ENCODE measurements at places on chromosomes 11 and 22.

GRCh38 chr11:126355926-126356897 is 726 bp downstream of the ST3GAL4 start:
- DNase-seq, result peak; percentile 48

GRCh38 chr11:20647976-20648565 is 21.3 kb upstream of the NELL1 start:
- peak; percentile 24 for DNase-seq

DNA sequence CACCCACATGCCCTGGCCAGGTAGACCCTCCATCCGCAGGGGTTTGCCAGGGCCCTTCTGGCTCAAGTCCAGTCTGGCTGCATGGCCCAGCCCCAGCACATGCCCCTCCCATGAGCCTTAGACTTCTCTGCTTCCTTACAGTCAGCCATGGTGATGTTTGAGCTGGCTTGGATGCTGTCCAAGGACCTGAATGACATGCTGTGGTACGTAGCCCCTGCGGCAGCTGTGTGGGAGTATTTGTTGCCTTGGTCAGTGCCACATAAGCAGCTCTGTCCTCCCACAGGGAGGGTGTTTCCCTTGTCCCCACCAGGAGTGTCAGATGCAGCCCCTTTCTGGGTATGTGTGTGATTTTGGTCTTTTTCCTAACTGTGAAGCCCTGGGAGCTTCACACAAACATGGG is 17.5 kb downstream of the CDC45 start:
- peak; percentile 96 for DNase-seq

- no peak for DNase-seq
These were observed 425.7 kb downstream of the CNTN5 start for GRCh38 chr11:99446400-99446799.

GRCh38 chr22:35630387-35630793 is 13.3 kb upstream of the MB start:
- DNase-seq, result peak; percentile 33

DNA sequence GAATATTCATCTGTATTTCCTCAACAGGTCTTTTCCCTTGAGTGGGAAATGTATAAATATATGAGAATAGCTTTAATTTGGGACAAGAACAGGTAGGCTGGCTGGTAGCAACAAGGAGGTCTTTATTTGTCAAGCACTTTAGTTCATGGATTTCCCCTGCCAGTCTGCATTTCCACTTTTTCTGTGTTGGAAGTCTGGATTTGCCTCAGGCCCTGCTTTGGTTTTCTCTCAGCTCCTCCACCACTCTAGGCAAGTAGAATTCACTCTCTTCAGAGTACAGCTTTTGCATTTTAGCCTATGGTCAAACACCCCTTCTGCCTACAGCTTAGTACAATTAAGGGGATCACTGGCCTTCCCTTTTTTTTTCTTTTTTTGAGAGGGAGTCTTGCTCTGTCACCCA is 57.1 kb downstream of the QSER1 start:
- DNase-seq, result no peak

DNA sequence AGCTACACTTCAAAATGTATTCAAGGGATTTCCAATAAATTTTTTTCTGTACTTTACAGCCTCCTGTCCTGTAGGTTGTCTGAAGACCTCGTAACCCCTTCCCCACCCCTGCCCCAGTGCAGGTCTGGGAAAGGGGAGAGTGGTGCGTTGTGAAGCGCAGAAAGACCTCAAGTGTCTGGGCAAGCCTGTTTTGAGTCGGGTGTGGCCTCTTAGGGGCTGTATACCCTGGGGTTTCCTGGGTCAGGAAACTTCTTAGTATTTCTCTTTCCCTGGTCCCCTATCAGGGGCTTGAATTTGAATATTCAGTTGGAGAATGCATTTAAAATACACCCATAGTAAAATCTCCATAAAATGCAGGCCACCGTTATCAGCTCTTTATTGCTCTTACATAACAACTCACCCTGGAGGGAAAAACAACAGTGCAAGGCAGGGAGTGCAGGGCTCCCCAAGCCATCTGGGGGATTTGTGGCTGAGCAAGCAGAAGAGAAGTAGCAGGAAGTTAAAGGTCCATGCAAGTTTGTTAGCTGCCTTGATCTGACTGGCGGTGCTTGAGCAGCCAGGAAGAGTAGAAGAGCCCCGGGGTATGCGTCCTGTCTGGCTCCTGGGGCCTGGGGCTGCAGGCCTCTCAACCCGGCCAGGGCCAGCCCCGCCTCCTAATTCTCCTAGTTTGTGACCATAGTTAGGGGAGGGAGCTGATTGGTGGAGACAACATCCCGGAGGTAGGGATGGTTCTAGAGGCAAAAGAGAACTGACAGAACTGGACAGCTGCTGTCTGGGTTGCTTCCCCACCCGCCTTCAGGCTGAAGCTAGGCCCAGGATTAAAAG is 25.7 kb downstream of the ARHGAP1 start:
- DNase-seq, result peak; percentile 75

All from iris pigment epithelial cell (primary cell).